CD4-positive, alpha-beta T cell treated with Interleukin-1 beta for 1 hour (primary cell): ENCODE measurements at places on chromosomes 1 and 21.
A peak's percentile ranks its signal among the peaks of the same experiment; 100 is the strongest.

GRCh38 chr1:94383966-94384408 is 34.2 kb upstream of the ABCD3 start:
- DNase-seq = no peak

DNA sequence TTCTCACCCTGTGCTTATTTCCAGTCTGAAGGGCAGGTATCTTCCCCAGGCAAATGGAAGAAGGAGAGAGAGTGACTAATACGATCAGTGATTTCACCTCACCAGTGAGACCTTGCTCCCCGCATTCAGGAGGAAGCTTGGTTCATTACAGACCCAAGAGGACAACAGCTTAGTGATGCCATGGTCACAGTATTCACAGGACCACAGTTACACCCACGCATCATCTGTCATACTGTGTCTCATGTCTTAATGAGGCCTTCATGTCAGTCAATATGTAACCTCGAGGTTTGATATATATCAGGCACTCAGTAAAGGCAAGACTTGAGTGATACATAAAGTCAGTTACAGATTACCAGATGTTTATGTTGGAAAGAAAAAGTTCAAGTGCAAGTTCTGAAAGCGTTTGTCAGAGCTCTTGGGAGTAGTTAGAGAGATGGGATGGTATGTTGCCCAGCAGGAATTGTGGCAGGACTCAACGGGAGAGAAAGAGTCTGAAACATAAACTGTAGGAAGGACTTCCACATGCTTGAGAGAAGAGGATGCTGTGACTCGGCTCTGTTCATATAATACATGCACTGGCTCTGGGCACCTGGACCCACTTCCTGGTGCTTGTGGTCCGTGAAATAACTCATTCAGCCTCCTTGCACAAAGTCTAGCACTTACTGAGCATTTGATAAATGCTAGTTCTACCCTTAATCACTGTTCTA is 33.3 kb downstream of the GNPAT start:
- DNase-seq = no peak

DNA sequence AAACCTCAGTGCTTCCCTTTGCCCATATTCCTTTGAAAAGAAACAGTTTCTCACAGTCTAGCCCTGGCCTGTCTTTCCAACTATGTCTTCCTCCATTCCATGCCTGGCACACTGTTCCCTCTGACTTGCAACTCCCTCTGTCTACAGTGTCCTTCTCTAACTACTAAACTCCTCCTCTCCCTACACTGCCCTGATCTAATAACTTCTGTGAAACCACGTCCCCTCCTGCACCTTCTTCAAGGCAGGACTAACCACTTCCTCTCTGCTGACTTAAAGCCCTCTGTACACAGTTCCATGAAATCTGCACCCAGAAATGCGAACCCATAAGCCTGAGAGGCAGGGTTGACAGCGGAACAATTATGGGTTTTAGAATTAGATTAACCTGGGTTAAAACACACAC is 62.2 kb upstream of the ATP1B1 start:
- peak; percentile 31 for DNase-seq

GRCh38 chr1:114156538-114157274 is 3.0 kb upstream of the SYT6 start:
- DNase-seq = no peak

DNA sequence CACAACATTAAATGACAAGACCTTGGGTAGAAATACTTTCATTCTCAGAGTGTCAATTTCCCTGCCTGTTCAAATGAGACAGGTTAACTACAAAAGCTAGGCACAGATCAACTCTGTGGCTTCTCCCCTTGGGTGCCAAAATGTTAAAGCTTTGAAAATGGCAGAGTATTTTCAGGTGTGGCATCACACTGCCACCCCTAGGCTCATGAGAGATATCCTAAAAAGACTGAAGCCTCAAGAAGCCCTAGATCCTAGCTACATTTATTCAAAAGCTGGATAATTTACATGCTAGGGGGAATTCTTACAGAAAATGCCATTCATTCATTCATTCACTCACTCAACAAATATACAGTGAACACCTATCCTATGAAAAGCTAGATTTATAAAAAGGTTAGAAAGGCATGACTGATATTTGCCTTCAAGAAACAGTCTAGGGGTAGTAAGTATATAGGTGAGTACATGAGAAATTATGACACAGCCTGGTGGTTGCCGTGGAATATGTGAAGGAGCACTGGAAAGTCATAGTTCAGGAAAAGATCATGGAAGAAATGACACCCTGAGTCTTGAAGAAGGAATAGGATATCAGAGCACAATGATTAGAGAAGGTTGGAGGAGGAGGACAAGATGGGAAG is 15.9 kb upstream of the RAB4A start:
- DNase-seq = peak; percentile 39

- DNase-seq = no peak
Measured at GRCh38 chr1:232628335-232629249, 1.3 kb downstream of the SIPA1L2 start.

DNA sequence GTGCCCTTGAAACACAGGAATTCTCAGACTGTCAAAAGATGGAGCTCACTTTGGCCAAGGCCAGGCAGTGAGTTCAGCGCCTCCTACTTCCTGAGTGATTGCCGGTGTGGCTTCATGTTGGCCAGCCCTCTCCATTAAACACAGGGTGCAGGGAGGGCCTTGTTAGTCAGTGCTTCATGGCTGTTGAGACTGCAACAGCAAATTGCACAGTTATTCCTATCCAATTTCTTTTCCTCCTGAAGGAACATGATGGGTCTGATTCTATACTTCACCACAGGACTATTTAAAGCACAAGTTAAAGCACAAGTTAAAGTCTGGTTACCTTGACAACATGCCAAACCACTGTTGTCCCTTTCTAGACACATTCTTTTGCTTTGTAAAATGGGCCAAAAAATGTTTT is 156.6 kb downstream of the SIPA1L2 start:
- no peak for DNase-seq

GRCh38 chr1:211613951-211614350 is 35.0 kb upstream of the SLC30A1 start:
- no peak for DNase-seq

- no peak for DNase-seq
Measured at GRCh38 chr21:28298251-28298672, 694.4 kb downstream of the LTN1 start.

DNA sequence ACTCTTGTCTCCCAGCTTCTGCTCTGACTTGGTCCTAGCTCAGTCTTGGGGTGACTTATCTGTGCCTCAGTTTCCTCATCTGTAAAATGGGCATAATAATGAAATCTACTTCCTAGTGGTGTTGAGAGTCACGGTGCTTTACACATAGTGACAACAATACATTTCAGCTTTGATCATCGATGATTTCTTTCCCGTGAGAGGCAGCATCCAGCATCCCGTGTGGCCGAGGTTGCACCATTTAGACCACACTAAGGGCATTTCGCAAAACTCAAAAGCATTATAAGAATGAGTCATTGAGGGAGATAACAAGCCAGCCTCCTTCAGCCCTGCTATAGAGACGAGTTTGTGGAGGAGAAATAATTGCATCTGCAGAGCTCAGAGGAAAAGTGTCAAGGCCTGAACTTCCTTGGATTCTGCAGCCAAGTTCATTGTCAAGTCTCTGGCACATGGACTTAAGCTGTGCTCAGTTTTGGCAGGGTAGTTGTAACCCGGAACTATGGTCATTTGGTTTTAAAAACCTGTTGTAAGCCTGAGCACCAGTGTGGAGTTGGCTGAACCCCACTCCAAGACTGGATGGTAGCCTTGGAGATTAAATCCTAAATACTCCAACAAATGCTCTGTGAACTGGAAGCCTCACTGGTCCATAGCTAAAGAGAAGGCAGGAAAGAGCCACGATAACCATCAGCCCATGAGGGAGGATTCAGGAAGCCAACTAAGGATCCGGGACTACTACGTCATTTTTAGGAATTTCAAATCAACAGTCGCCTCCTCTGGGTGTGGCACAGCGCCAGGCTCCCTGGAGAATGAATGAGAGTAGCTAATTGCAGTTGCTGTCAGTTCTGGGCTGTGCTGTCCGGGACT is 64.2 kb downstream of the TCP10L start:
- DNase-seq = no peak

DNA sequence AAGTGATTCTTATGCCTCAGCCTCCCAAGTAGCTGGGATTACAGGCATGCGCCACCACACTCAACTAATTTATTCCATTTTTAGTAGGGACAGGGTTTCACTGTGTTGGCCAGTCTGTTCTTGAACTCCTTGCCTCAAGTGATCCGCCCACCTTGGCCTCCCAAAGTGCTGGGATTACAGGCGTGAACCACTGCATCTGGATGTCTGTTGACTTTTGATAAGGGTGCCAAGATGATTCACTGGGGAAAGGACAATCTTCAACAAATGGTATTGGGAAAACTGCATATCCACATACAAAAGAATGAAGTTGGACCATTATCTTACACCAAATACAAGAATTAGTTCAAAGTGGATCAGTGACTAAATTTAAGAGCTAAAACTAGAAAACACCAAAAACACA is 19.8 kb downstream of the RO60 start:
- no peak for DNase-seq

DNA sequence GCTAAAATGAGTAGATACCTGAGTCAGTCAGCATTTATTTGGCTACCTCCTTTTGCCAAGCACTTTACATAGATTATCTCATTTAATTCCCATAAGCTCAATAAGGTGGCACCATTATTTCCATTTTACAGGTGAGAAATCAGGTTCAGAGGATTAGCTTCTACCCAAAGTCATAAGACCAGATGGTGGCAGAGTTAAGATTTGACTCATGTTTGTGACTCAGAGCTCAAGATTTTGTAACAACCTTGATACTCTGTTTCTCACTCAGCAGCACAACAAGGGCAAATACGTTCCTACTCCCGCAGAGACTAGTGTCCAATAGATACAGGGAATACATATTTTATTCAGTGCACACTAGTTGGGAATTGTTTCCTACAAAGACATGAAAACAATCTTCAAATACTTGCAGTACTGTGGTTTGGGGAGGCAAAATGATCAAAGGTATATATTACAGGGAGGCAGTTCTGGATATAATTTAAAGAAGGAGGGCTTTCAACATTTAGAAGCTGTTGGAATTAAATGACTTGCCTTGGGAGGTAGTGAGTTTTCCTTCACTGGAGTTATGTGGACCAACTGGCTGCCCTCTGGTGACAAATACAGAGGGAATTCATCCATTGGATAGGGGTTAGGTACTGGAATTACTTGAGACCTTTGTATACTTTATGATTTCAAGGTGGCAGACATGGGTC is 3.6 kb downstream of the LEPR start:
- no peak for DNase-seq

DNA sequence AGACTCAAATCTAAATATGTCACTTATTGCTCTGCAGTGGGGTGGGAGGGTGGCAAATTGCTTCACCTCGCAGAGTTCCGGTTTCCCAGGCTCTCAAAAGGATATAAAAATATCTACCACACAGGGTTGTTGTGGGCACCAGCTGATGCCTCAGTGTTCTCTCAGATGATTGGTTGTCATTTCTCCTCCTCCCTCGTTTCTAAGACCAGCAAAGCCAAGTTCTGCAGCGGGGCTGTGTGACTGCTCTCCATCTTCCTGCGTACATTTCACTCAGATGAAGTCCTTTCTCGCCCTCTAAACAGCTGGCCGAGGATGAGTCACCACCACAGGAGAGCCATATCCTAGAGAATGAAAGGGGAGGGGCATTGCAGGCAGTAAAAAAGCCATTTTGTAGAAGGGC is 35.0 kb upstream of the VWA5B1 start:
- DNase-seq = no peak

DNA sequence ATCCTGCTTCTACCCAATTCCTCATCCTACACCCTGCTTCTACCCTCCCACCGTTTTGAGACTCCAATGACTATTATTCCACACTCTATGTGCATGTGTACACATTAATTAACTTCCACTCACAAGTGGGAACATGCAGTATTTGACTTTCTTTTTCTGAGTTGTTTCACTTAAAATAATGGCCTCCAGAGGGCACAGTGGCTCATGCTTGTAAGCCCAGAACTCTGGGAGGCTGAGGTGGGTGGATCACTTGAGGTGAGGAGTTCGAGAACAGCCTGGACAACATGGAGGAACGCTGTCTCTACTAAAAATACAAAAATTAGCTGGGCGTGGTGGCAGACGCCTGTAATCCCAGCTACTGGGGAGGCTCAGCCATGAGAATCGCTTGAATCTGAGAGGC is 464.8 kb downstream of the PTBP2 start:
- no peak for DNase-seq

- no peak for DNase-seq
Measured at GRCh38 chr1:162319493-162320175, 57.0 kb downstream of the SPATA46 start.

- no peak for DNase-seq
Measured at GRCh38 chr1:193192586-193192985, 6.2 kb upstream of the B3GALT2 start.

GRCh38 chr1:239814306-239814881 is 277.3 kb upstream of the FMN2 start:
- no peak for DNase-seq

GRCh38 chr21:19353256-19353655 is 949.7 kb upstream of the TMPRSS15 start:
- no peak for DNase-seq

GRCh38 chr1:61337037-61337436 is 254.7 kb downstream of the NFIA start:
- no peak for DNase-seq

GRCh38 chr1:176897350-176898236 is 266.9 kb downstream of the ASTN1 start:
- DNase-seq = peak; percentile 6

- DNase-seq = no peak
Measured at GRCh38 chr21:39181205-39181818, 1.9 kb downstream of the PSMG1 start.

GRCh38 chr1:241770115-241770514 is 77.9 kb upstream of the EXO1 start:
- no peak for DNase-seq

GRCh38 chr1:36084497-36085115 is 712 bp downstream of the TEKT2 start:
- no peak for DNase-seq

DNA sequence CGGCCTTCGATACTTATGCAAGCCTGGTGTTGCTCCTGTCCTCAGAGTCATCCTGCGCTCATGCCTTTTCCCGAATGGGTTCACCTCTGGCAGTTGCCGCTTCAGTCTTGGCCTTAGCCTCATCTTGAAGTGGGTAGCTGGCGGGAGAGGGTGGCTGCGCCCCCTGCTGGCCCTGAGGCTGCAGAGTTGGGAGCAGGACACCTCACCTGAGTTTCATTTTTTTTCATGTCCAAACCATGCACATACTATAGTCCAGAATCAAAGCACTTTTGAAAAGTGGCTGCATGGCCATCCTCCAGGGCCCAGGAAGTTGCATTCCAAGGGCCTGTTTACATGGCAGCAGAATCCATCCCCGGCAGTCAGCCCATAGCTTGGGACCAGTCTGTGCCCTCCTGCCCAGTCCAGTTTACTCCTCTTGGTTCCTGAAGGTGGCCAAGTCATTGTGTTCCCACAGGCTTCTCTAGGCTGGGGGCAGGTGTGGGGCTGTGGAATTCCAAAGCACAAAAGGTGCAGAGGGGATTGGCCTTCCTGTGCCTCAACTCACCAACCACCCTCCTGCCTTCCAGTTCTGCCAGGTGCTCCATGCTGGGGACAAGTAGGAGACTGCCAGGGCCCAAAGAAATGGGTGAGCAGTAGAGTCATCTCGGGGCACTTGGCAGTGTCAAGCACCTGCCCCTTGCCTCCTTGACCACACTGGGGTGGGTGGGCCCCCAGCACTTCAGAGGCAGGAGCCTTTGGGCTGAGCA is 44.0 kb downstream of the YARS1 start:
- peak; percentile 73 for DNase-seq

- DNase-seq = no peak
Measured at GRCh38 chr1:155455588-155456195, 106.9 kb downstream of the ASH1L start.
